ENCODE measurements at places on chromosomes 7 and 10.

GRCh38 chr7:17421941-17422340 lies 123.5 kb downstream of the AHR start:
- DNase-seq = no peak

GRCh38 chr7:106773721-106774120 lies 91.4 kb upstream of the PIK3CG start:
- no peak for DNase-seq

DNA sequence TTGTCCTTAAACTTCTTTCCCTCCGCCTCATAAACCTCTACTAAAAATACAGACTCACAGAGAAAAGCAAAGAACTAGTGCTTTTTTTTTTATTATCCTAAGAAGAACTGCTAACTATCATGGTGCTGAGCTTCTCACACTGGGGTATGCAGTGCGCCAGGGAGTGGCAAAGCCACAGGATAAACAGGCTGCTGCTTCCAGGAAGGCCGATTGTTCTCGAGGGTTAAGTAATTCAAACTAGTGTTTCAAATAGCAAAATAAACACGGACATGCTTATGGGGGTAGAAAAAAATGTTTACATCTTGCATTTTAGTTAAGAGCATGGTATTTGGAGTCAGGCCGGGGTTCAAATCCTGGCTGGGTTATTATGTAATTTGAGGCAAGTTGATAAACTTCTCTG lies 157.0 kb downstream of the TAX1BP1 start:
- no peak for DNase-seq

DNA sequence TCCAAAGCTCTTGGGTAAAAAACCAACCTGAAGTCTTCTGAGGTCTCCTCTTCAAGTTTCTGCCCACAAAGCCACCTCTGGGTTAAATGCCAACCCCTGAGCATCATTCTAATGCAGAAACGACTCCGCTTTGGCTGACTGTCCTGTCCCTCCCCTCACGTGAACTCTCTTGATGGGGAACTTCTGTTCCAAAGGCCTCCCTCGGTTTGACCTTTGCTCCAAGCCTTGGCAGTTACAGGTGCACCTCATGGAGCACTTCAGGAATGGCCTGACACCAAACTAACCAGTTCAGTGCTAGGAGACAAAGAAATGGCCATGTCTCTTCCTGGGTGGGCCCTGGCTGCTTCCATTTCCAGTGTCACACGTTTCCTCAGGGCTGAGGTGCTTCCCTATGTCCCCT lies 20.0 kb downstream of the CAMK2G start:
- DNase-seq = no peak

- no peak for DNase-seq
Observed at GRCh38 chr7:31456646-31457368, 57.1 kb upstream of the ITPRID1 start.

DNA sequence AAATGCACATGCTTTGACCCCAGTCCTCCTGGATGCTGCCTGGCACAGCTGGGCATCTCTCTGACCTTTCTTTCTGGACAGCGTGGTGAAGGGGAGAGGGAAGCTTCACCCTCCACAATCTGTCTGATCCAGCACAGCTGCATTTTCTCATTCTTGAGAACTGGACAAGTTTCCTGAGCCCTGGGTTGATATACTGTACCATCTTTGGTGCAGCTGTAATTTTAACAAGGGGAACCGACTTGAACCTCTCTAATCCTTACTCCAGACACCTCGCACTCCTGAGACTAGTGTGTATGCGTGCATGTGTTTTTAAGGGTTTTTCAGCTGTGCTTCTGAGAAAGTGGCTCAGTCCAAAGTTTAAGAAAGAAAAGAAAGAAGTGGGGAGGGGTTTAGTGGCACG lies 655.7 kb downstream of the INHBA start:
- no peak for DNase-seq

DNA sequence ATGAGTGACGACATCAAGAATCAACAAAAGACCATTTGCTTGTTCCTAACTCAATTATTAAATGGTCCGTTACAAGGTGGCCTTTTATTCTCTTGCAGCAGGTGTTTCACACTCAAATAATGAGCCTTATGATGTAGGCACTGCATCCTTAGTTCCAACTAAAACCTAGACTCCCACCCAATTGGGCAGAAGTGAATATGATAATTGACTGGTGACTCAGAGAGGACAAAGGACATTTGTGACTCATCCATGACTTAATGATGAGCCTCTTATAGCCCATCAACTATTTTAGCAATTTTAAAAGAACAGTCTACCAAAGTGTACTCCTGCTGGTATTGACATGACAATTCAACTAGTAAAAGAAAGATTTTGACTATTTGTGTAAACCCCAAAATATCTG lies 1027.8 kb upstream of the PHF14 start:
- DNase-seq = no peak

DNA sequence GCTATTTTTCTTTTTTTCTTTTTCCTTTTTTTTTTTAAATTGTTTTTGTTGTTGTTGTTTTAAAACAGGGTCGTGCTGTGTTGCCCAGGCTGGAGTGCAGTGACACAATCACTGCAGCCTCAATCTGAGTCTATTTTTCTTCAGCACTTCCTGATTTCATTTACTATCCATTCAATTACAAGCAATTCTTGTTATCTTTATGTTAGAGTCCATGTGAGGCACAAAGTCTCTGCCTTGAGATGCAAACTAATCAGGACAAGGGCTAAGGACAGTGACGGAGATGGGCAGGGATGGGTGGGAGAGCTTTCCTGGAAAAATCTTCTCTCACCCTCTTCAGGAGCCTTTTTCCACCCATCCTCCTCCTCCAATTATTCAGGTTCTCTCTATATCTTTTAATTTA lies 157.3 kb upstream of the AUTS2 start:
- no peak for DNase-seq

DNA sequence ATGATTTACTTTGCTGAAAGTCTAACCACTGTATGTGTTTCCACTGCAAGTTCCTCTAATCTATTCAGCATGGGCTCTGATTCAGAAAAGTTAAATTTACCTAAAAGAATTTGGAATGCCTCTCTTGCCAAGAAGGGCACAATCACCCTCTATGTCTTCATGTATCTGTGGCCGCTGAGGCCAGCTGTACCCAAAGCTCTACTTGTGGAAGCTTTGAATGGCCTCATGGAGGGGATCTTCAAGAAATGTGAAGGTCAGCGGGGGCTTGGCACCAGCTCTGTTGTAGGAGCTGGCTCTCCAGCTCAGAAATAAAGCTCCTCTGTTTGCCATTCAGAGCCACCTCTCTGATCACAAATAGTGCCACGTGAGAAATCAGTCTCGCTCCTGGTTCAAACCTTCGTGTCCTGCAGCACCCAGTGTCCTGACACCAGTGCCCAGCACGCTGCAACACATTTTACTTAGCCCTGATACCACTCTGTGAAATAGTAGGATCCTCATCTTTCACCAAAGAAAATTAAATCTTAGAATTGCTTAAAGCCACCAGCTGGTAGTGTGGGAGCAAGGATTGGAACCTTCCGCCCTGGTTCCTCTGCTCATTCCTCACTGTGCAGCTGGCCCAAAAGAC lies 61.1 kb downstream of the PKD1L1 start:
- DNase-seq = no peak
